ENCODE measurements at places on chromosomes 6 and 20.

GRCh38 chr20:20731945-20732296 is 19.5 kb upstream of the RALGAPA2 start:
- no peak for DNase-seq

- peak; percentile 65 for DNase-seq
Measured at GRCh38 chr6:148846778-148847761, 100.2 kb downstream of the UST start.

DNA sequence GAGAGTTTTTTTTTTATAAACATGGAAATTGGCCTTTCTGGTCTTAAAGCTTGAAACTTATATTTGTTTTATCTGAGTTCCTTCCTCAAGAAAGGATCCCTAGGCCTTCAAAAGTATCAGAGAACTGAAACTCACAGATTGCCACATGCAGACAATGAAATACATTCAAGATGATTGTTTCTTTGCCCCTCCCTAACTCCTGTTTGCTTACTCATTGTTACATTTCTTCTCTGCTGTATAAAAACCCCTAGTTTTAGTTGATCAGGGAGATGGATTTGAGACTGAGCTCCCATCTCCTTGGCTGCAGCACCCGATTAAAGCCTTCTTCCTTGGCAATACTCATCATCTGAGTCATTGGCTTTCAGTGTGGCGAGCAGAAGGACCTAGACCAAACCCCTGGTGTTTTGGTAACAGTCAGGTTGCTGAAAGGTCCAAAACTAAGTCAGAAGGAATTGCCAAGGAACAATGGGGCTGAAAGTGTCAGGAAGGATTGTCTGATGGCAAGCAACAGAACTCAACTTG is 132.3 kb upstream of the SULF2 start:
- no peak for DNase-seq

- no peak for DNase-seq
Measured at GRCh38 chr6:107418118-107418517, 41.2 kb downstream of the PDSS2 start.

DNA sequence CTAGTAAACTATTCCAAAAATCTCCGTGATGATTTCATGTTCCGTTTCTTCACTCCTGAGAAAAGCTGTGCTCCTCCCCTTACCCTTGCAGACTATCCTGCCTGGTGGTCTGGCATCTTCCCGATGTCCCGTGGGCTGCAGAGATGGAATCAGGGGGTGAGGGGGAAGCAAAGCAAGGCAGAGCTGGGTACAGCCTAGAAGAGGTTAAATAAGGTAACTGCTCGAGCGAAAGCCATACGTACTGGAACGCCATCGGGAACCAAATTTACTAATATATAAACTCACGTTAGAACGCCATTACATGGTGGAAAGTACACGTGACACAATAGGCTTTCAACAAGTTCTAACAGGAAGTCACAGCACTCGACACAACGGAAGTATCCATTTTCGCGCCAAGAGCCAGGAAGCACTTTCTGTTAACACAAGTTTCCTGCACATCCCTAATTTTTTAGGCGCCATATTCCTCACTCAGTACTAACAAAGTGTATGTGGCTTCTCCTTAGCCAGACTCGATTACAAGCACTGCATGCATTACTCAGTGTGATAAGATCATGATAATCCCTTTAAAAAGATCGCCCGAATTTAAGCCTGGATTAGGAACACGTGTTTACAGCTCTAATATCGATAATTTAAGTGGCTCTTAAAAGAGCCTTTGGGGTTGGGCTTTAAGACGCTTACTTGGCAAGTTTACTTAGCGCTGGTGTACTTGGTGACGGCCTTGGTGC is 101.6 kb upstream of the PRSS16 start:
- DNase-seq = peak; percentile 94

DNA sequence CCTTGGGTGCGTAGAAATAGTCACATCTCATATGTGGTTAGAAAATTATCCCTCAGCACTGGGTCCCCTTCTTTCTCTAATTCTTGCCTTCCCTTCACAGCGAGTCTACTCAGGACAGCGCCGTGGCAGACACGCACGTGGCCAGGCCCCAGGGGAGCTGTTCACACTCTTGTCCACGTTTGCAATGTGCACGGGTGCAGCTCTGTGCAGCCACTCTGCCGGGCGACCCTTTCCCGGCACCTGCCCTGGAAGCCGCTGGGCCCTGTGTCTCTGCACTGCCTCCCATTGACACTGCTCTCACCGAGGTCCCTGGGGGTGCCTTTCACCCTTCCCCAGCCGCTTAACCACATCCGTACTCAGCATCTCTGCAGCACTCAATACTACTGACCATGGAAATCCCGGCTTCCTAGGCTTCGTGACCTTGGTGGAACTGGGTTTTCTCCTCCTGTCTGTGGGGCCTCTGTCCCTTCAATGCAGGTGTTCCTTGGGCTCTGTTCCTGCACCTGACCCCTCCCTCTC is 104.9 kb downstream of the DACT2 start:
- no peak for DNase-seq

DNA sequence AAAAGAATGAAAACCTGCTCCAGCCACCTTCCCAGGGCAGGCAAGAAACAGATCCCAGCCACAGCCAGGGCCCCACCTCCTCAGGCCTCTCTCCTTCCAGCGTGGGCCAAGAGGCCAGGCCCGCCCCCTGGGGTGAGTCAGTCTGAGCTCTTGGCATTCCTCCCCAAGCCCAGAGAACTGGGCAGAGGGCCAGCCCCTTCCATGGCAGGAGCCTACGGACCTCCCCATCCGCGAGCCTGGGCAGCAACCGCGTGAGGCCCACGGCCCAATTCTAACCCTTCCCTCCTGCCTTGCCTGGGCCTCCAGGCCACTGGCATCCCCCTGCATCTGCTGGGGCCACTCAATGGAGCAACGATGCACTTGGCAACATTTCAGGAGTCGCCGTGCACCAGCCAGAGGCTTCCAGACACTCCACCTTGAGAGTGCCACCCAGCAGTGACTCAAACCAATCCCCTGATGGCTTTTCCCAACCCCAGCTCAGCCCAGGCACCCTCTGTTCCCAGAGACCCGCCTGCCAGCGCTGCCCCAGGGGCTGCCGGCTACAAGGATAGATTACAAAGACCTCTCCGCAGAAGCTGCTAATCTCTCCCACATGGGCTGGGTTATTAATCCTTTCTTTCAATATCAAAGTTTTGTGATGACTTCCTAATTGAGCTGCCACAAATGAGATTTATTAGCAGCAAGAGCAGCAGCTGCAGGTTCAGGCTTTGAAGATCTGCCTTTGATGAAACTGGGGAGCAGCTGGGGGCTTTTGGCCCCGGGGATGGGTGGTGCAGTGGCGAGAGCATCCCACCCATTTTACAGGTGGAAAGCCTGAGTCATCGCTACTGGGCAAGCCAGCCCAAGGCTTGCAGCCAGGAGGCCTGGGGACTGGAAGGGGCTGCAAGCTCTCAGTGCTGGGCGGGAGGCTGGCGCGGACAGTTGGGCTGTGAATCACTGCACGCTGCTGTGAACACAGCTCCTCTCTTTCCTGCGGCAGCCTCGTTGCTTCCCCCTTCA is 85.7 kb downstream of the NFATC2 start:
- DNase-seq = peak; percentile 97

All from fibroblast of lung (primary cell).